ENCODE measurements at places on chromosomes 13 and 19.

DNA sequence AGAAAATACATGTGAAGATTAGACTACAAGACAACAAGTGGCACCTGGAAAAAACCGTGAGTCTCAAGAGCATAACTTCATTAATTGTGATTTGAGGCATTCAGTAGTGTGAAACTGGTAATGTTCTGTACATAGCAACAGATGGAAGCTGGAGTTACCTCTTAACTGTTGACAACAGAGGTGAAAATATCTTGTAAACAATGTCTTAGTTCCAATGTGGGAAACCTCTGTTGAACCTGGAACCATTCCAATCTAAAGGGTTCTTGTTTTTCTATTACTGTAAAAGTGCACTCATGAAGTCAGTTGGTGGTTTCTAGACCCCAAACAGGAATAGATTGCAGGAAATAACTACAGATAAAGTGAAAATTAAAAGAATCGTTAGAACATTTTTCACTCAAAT is 728.4 kb downstream of the SLITRK1 start:
- no peak for DNase-seq

DNA sequence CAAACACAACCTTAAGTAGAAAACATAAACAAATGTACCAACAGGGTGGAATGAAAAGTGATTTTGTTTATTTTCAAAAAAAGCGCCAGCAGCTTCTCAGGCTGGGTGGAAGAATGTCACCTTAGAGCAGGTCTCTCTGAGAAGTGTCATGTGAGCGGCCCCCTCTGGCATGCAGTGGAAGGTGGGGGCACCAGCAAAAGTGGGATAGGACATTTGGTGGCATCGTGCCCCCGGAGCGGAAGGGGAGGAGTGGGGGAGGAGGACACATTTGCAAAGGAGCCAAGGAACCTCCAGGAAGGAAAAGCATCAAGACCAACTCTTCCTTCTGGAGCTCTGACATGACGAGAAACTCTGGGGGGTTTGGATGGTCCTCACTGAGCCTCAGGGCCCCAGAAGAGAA is 635.3 kb downstream of the UQCRFS1 start:
- DNase-seq = no peak

- DNase-seq = no peak
These were observed 836 bp upstream of the BST2 start for GRCh38 chr19:17406046-17406886.

DNA sequence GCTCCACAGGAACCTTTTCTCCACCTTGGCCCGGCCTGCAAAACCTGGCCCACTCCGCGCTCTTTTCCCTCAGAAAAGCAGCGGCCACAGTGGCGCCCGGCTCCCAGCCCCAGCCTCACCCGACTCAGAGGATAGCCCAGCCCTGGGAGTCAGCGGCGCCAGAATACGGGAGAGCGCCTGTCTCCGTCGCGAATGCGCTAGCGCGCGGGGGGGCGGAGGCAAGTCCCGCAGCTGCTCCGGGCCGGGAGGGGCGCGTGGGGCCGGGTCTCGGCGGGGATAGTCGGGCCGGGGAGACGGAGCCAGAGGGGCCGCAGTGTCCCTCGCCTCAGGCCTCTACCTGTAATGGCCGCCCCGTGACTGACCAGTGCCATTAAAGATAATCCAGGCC is at the start of gene ZFP30:
Gene ZFP30, minus strand, starts transcription at position 165 of the 388 bp plus-strand sequence. CDS start 7,643 bp downstream, outside the sequence.
- DNase-seq = peak; percentile 55

DNA sequence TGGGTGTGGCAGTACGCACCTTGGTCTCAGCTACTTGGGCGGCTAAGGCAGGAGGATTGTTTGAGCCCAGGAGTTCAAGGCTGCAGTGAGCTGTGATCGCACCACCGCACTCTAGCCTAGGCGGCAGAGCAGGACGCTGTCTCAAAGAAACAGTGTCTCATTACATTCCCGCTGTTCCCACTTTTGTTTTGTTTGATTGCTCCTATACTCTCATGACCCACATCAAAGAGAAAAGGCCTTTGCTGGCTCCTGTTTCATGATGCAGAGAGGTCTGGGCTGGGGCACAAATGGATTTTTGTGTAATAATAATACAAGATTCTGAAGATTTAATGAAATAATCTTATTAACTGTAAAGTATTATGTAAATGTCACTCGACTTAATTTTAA is 85.7 kb downstream of the LACC1 start:
- DNase-seq = no peak

DNA sequence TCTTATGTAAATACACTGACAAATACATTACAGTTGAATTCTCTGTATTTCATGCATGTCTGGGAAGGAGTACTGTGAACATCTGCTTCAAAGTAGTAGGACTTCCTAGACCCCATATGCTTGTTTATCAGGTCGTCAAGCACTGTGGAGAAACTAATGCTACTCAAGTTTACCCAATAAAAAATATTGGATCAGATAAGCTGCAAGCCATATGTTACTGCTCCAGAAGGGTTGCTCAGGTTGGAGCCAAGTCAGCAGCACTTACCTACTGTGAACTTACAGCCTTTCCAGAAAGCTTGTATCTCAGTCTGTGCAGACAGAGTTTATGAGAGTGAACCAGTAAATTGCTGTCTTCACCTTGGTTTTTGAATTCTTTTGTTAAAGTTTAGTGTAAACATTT is 36.2 kb downstream of the SLAIN1 start:
- DNase-seq = no peak

Data from stimulated activated CD8-positive, alpha-beta memory T cell treated with anti-CD3 and anti-CD28 coated beads, Interleukin-7, amount 100 ng/mL, for 1 hour (primary cell).